ENCODE measurements at places on chromosomes 3 and 15.

- no peak for DNase-seq
These were observed 94.6 kb upstream of the TERB2 start for GRCh38 chr15:44861917-44862316.

GRCh38 chr15:65893060-65893459 is 23.8 kb downstream of the RAB11A start:
- no peak for DNase-seq

DNA sequence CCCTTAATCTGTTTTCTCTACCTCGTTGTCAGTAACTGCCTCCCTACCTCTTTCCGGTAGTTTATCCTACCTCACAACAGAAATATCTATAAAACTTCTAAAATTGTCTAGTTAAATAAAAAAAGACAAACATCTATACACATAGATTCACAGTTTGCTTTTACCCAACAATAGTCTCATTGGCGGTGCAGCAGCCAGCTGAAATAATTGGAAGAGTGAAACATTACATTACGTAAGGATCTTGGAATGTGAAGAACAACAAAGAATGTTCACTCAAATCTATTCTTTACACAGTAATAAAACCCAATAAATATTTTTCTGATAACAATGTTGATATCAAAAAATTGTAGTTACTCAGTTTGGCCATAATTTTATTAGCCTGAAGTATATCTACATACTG is 115.5 kb upstream of the ARPP21 start:
- DNase-seq: no peak

GRCh38 chr15:58401276-58401675 is 30.5 kb upstream of the LIPC start:
- DNase-seq: no peak

DNA sequence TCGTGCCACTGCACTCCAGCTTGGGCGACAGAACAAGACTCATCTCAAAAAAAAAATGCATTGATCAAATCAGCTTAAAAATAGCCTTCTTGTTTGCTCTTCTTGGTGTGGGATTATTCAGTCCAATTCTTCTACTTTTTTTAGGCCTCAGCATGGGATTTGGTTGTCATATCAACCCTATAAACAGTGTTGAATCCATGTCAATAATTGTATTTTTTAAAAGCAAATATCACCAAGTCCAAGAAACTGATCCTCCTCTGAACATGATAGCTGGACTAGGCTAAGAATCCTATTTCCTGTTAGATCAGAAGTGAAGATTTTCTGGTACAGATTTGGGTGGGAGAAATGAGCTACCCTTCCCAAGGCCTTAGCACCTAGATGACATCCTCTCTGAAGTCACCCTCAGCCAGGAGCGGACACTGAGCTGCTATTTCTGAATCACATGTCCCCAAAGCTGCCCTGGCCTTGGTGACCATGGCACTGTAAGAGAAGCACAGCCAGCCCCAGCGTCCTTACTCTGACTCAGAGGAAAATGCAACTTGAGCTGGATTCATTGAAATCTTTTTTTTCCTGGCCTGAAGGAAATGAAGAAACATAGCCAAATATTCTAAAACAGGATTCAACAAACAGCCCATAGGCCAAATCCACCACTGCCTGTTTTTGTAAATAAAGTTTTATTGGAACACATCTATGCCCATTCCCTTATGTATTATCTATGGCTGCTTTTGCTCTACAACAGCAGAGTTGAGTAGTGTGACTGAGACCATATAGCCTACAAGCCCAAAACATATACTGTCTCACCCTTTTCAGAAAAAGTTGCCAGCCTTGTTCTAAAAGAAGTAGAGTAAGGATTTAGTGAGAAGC is 215.9 kb upstream of the CTDSPL start:
- DNase-seq: no peak

DNA sequence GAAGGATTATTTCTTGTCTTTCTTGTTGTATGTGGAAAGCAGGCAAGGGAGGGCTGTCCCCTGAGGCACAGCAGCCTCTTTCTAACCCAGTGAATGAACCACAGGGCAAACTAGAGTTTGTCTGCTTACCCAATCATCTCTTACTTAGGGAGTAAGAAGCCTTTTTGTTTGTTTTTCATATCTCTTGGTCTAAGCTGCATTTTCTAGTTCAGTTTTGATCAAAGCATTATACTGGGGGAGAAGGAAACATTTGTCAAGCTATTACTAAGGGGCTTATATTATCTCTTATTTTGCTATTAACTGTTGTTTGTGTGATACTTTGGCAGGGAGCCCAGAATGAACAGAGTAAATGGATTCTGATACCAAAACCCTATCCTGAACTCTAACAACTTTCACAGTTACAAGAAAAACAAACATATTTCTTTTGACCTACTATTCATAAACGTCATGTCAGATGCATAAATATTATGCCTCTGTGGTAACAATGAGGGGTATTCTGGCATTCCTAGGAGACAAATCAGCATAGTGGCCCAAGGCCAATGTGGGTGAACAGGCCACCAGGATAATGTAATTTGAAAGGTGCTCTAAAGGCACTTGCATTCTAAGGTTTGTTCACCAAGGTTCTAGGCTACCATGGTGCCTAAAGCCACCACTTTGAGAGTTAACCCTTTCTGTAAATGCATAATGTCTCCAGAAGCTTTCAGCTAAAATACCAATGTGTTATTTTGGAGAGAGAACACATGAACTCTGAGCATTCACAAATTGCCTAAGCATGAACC is 271.6 kb upstream of the ZPLD1 start:
- DNase-seq: no peak

DNA sequence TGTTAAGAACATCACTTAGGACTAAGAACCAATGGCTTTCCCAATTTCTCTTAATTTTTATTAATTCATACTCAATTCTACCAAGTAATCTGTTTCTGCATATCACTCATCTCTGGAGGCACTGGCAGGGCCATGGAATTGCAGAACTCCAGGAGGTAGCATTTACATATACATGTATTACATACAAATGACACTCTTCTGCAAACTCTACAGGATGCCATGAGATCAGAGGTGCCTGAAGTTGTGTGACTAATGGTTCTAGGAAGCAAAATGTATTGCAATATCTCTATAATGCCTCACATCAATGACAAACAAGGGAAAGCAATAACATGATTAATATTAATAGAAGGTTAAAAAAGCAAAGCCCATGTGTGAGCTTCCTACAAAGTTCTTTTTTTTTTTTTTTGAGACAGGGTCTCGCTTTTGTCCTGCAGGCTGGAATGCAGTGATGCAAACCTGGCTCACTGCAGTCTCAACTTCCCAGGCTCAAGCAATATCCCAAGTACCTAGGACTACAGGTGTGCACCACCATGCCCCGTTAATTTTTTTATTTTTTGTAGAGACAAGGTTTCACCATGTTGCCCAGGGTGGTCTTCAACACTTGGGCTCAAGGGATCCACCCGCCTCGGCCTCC is 33.0 kb downstream of the DENND6A start:
- DNase-seq: no peak

DNA sequence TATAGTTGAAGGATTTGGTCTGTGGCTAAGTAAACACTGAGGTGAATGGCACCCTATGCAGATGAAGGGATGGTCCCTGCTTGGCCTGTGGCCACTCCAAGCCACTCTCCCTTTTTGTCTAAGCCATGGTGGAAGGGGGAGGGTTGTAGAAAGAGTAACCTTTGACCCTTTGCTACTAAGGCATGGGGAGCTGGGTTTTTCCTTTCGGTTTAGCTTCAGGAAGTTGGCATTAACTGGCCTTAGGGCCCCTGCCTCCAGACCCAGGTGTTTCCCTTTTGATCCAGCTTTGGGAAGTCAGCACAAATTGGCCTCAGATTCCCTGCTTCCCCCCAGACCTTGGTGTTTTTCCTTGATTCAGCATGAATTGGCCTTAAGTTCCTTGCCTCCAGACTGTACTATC is 49.5 kb downstream of the EFCAB12 start:
- no peak for DNase-seq

GRCh38 chr15:54836052-54836795 is 360.5 kb downstream of the RSL24D1 start:
- DNase-seq: no peak

- DNase-seq: no peak
These were observed 20.7 kb upstream of the FEM1B start for GRCh38 chr15:68256675-68257450.

- no peak for DNase-seq
These were observed 584.2 kb upstream of the DPPA4 start for GRCh38 chr3:109921509-109921908.

DNA sequence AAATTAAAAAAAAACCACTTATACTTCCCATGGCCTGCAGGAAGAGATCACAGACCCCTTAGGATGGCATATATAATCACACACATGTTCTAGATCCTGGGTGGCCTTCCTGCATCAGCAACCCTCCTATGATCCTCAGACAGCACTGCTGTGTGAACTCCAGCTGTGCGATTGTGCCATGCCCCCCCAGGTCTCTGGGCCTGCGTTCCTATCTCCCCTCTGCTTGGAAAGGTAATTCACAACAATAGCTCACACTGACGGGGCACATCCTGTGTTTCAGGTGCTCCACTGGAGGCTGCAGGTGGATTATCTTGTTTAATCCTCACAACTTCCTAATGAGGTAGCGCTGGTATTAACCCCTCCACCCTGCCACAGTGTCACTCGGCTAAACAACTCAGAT is 71.2 kb upstream of the GLCE start:
- no peak for DNase-seq

GRCh38 chr3:66336333-66336766 is 115.5 kb downstream of the SLC25A26 start:
- no peak for DNase-seq

- no peak for DNase-seq
These were observed 223.3 kb upstream of the CCDC54 start for GRCh38 chr3:107153981-107154380.

DNA sequence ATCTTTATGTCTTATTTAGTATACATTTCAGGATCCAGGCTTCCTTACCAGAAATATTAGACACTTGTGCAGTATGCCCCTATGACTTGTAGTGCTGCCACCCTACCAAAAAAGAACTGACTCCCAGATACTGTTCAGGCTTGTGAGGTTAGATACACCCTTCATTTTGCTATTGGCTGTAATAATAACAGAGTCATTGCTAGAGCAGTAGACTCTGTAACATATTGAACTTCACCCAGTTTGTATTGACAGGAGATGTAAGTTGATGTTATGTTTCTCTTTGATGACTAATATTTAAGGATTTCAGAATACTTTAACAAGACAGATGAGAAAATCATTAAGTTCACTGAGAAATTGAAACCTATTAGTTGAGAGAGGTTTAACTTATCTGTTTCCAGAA is 32.9 kb downstream of the RNF111 start:
- no peak for DNase-seq

DNA sequence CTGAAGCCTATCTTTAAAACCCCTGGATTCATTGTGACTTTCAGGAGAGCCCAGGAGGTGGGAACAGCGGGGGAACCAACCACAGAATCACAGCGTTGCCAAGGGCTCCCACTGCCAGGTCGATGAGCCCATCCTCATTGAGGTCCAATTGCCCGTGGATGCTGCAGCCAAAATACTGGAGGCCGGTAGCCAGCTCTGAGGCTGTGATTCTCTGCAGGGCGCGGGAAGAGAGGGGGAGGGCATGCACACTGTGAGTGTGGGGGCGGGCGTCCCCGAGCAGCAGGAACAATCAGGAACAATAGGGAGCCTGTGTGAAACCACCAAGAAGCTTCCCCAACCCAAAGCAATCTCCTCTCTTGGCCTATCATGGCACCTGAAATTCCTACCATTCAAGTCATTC is 53.4 kb downstream of the FEM1B start:
- DNase-seq: no peak

GRCh38 chr15:33844186-33844585 is 124.1 kb upstream of the CHRM5 start:
- no peak for DNase-seq

- no peak for DNase-seq
These were observed 355.6 kb upstream of the THRB start for GRCh38 chr3:24850245-24850644.

- no peak for DNase-seq
These were observed 18.6 kb downstream of the SERP1 start for GRCh38 chr3:150527464-150528255.

DNA sequence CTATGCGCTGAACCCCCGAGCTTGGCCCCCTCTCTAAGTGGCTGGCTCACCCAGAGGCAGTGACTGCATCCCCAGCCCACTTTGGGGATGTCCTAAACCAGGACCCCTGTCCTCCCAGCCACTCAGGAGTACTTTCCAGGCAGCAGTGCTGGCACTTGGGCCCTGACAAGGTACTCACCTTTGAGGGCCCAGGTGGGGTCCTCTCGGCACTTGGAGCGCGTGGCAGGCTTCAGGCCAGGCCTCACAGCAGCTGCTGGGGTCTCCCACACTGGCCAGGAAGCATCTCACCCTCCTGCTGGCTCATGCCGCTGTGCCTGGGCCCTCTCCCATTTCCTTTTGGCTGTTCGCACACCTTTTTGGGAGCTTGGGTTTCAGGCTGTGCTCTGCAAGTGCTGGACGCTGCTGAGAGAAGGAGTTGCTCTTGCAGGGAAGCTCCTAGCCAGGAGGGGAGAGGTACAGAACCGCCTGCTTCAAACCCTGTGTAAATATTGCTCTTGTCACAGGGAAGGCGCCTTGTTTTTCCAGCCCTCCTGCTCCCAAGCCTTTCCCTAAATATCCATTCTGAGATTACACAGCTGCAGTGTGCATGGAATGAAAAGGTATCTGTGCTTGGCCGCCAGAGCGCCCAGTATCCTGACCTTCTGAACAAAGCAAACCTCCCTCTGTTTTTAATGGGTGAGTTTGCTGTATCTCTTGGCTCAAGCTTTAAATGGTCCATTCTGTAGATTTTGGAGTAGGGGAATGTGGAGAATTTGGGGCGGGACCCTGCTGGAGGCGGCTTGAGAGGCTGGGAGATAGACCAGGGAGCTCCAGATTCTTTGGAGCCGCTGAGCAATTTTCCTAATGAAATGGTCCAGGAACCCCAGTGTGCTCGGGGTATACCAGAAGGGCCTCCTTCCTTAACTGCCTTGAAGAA is 45.6 kb downstream of the DNASE1L3 start:
- DNase-seq: no peak

DNA sequence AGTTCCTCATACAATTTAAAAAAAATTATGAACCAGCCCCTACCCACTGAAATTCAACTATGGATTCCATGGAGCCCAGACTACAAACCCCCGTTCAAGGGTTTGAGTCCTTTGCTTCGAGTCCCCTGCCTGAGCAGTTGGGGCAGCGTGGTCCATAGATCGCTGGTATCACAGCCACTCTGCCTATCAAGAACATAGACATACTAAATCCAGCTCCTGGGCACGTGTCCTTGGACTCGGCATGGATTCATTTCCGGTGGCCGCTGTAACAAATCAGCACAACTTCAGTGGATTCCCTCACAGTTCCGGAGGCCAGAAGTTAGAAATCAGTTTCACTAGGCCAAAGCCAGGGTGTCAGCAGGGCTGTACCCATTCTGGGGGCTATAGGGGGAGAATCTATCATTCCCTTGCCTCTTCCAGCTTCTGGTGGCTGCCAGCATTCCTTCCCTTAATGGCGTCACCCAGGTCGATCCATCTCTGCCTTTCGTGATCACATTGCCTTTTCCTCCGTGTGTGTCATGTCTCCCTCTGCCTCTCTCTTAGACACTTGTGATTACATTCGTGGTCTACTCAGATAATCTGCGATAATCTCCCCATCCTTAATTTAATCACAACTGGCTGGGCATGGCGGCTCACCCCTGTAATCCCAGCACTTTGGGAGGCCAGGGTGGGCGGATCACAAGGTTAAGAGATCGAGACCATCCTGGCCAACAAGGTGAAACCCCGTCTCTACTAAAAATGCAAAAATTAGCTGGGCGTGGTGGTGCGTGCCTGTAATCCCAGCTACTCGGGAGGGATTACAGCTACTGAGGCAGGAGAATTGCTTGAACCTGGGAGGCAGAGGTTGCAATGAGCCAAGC is 4.6 kb upstream of the TMEM44 start:
- no peak for DNase-seq

GRCh38 chr15:65767895-65768294 is 24.2 kb downstream of the DENND4A start:
- no peak for DNase-seq
